ENCODE measurements at places on chromosomes 13 and 19.

- peak; percentile 56 for DNase-seq
These were observed 43.2 kb downstream of the SUGT1 start for GRCh38 chr13:52695856-52696255.

GRCh38 chr13:38979891-38980749 is 10.5 kb downstream of the STOML3 start:
- DNase-seq = no peak

GRCh38 chr19:56660381-56661107 is 11.0 kb downstream of the ZNF835 start:
- DNase-seq = peak; percentile 47

DNA sequence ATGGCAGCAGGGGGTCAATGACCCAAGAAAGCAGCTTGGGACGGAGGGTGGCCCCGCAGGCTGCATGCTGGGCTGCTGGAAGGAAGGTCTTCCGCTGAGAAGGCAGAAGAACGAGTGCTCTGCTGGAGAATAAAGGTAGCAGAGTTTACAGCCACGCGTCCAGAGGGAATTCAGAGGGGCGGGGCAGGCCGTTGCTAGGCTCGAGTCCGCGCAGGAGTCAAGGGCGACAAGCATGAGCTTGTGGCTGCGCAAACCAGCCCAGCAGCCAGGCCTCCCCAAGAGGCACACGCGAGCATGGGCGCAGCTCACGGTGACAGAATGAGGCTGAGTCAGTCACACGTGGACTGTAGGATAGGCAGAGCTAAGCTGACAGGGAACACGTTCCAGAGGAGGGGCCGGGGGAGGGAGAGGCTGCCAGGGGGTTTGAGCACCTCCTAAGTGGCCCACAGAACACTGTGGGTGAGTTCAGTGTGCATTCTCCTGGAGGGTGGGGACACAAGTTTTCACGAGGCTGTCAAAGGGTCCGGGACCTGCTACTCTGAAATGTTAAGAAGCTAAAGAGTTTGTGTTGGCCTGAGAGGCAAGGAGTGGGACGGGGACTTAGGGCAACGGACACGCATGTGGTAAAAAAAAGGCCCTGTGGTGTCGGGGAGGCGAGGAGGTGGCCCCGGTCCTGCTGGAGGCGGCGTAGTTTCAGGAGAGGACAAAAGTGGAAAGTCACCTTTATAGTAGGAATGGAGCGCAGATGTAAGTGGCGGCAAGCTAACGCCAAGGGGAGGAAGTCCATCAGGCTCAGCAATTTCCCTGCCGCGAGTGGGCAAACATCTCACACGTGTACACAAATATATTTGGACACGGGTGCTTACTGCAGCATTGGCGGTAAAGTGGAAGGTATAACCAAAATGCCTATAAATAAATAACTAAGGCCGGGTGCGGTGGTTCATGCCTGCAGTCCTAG is 17.7 kb downstream of the RFX2 start:
- peak; percentile 35 for DNase-seq

DNA sequence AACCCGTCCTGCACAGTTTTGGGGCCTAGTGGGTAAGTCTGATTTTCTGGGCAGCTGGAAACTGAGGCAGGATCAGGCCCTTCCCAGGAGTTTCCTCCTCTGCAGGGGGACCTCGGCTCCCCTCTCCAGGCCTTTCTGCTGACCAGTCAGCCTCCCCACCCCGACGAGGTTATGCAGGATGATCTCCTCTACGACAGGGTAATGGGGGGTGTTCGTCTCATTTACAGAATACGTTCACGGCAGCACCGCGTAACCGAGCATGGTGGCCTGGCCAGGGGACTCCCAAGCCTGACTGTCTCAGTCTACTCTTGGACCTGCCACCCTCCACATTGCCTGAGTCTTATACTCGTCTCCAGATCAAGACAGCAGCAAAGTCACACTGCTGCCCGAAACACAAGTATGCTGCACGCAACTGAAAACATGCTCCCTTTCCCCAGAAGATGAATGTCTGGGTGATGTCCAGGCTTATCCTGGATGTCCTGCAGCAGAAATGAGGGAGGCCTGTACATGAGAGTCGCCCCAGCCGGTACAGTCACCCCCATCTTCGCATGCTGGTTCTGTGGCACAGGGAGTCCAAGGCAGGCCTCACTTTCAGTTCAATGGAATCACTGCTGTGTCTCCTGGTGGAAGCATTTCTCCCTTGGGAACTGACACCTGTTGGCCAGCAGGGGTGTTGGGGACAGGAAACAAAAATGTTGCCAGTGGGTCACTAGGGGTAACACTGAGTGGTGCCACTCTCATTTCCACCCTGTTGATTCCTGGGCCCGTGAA is 120.8 kb downstream of the SOX1 start:
- DNase-seq = no peak

DNA sequence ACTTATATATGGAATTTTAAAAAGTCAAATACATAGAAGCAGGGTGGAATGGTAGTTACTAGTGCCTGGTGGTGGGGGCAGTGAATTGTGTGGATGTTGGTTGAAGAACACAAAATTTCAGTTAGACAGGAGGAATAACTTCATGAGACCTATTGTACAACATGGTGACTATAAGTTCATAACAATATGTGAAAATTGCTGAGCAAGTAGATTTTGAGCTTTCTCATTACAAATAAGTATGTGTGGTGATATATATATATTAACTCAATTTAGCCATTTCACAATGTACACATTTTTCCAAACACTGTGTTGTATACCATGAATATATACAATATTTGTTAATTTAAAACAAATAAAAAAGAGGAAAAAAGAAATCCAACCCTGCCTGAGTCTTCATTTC is 641.1 kb downstream of the DIAPH3 start:
- DNase-seq = no peak

DNA sequence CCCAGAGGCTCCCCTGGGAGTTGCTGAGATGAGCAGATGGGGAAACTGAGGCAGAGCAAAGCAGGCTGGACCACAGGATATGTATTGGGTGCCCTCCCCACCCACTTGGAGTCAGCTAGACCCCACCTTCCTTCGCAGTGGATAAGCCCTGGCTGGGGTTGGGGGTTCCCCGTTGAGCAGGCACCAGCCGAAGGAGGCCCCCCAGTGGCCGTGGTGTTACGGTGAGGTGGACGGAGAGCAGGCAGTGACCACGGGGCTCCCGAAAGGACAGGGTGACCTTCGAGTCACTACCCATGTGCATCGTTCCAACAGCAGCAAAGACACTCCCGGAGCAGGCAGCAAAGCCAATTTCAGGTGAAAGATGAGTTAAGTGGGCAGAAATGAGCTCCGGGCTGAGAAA is 62.4 kb upstream of the ADGRE5 start:
- DNase-seq = no peak

DNA sequence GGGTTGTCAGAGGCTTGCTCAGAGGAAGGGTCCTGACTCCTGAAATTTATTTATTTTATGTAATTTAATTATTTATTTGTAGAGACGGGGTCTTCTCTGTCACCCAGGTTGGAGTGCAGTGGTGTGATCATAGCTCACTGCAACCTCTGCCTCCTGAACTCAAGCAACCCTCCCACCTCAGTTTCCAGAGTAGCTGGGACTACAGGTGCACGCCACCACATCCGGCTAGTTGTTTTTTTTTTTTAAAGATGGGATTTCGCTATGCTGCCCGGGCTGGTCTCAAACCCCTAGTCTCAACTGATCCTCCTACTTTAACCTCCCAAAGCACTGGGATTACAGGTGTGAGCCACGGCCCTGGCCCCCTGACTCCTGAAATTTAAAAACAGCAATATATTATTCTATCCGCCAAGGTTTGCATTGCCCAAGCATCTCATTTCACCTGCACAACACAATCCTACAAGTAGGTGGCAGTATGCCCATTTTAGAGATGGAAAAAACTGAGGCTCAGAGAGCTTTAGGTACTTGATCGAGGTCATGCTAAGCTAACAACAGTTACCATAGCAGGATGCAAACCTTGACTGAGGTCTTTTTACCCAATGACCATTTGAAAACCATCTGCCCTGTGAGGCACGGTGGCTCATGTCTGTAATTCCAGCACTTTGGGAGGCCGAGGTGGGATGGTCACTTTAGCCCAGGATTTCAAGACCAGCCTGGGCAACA is 18.1 kb downstream of the ARHGEF18 start:
- peak; percentile 81 for DNase-seq

DNA sequence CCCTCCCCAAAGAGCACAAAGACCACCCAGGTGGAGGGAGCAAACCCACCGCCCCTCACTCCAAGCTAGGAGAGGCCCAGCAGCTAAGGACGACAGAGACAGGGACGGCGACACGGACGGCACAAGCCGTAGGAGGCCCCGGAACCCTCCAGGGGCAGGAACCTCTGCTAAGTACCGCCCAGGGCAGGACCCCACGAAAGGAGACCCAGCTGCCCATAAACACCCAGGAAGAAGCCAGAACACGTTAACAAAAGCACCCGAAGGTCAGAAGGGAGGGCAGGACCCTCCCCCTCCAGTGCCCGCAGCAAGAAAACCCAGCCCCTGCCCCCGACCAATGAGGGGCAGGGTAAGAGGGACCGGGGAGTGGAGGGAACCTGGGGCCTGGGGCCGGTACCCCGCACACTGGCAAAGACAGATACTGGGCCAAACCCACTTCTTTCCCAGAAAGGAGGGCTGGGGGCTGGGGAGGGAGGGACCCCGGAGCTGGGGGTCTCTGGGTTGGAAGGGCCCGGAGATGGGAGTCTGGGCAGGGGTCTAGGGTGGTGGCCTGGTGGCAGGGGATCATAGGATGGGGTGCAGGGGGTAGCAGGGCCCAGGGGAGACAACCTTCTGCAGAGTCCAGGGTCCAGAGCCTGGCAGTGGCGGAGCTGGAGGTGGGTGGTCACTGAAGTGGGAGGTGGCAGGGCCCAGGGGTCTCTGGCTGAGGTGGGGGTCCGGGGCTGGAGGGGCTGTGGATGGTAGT is 2.4 kb downstream of the BTBD2 start:
- no peak for DNase-seq

DNA sequence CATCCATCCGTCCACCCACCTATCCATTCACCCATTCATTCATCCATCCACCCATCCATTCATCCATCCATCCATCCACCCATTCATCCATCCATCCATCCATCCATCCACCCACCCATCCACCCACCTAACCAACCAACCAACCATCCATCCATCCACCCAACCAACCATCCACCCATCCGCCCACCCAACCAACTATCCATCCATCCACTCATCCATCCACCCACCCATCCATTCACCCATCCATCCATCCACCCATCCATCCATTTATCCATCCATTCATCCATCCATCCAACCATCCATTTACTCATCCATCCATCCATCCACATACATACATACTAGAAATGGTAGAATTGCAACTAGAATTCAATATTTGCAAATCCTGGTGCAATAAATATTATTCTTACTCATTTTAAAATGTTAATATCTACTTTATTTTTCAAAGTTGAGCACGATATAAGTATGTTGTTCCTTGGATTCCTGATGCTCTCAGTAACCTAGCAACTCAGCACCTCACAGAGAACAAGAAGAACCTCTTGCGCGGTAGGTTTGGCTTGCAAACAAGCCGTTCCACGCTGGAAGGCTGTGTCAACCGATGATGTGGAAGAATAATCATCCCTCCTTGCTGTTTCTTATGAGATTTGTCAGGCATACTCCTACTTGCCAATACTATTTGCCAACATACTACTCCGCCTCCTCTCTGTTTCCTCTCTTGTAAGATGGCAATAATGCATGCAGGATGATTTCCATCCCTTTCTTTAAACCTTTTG is 111.7 kb downstream of the GNG7 start:
- no peak for DNase-seq

- no peak for DNase-seq
These were observed 8.0 kb upstream of the GPC6 start for GRCh38 chr13:93218583-93218982.

GRCh38 chr13:27919659-27919933 is 204 bp upstream of the PDX1 start:
- DNase-seq = no peak

- peak; percentile 13 for DNase-seq
These were observed 111.0 kb upstream of the KL start for GRCh38 chr13:32905063-32905863.

GRCh38 chr19:5698635-5699422 is 8.7 kb downstream of the RPL36 start:
- DNase-seq = no peak

- DNase-seq = no peak
These were observed 81.2 kb upstream of the RAP2A start for GRCh38 chr13:97352815-97353214.

DNA sequence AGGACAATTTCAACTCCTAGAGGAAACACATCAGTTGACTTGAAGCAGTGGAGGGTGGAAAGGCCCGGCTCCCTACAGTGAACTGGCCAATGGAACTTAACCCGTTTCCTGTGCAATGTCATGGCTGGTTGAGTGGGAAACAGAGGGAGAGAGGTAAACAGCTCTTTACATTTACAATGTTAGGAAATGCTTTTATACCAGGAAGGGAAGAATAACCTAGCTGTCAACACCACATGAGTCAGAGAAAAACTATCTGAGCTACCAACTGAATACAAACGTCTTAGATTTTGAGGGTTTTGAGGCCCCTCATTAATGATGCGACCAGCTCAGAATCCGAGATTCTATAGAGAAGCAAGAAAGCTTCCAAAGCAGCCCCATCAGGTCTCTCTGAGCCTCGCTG is 36.7 kb downstream of the CARD8 start:
- DNase-seq = no peak

- no peak for DNase-seq
These were observed 123.4 kb upstream of the RFC3 start for GRCh38 chr13:33694546-33694945.

GRCh38 chr19:30696514-30696913 is 324.3 kb downstream of the ZNF536 start:
- peak; percentile 45 for DNase-seq

DNA sequence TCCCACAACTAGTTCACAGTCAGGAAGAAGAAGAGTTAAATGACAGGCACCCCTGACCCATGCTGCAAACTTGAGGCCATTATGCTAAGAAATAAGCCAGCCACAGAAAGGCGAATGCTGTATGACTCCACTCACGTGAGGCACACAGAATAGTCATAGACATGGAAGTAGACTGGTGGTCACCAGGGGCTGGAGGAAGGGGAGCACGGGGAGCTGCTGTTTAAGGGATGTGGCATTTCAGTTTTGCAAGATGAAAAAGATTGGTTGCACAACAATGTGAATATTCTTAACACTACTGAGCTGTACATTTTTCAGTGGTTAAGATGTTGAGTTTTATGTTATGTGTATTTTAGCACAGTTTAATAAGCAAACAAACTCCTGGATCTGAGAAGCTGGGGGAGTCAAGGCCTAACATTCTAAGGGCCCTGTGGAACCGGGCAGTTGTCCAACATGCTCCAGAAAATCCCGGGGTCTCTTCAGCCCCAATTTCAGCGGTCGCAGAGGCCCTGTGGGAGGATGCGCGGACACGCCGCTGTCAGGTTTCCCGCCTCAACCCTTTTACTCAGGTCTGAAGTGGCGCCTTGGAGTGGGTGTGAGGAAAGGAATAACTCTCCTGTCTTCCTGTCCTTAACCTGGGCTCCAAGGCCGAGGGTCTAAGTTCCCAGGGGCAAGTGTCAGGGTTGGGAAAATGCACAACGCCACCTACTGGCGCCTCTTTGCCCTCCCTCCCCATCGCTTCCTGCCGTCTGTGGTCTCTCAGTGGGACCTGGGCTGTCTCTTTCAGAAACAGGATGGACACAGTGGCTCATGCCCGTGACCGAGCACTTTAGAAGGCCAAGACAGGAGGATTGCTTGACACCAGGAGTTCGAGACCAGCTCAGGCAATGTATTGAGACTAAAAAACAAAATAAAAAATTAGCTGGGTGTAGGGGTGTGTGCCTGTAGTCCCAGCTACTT is 4.4 kb upstream of the TMEM272 start:
- DNase-seq = peak; percentile 69

- no peak for DNase-seq
These were observed 28.9 kb downstream of the SOX21 start for GRCh38 chr13:94683409-94683808.
